ENCODE measurements at places on chromosomes 11 and 22. TPM values are rescaled to one million over a fixed set of nuclear protein-coding genes. Genes with fewer than 3 reads are reported as not detected.
A peak's percentile ranks its signal among the peaks of the same experiment; 100 is the strongest.

GRCh38 chr11:110621826-110622225 is 90.4 kb downstream of the ARHGAP20 start:
- H3K4me1 ChIP-seq, result no peaks in the 10 kb centered on the region
- H3K36me3 ChIP-seq, result no peaks in the 10 kb centered on the region
- no peak for DNase-seq
- H3K4me3 ChIP-seq, result no peak overlapping the region
- no peak overlapping the region for H3K27ac ChIP-seq

GRCh38 chr11:17777086-17777737 is 42.6 kb downstream of the KCNC1 start:
- no peak overlapping the region for H3K27ac ChIP-seq
- H3K27me3 ChIP-seq, result no peaks in the 10 kb centered on the region
- H3K4me1 ChIP-seq, result no peaks in the 10 kb centered on the region
- H3K36me3 ChIP-seq, result no peaks in the 10 kb centered on the region
- no peak for DNase-seq
- H3K4me3 ChIP-seq, result no peak overlapping the region

Gene GAL
- total RNA-seq, result not detected

DNA sequence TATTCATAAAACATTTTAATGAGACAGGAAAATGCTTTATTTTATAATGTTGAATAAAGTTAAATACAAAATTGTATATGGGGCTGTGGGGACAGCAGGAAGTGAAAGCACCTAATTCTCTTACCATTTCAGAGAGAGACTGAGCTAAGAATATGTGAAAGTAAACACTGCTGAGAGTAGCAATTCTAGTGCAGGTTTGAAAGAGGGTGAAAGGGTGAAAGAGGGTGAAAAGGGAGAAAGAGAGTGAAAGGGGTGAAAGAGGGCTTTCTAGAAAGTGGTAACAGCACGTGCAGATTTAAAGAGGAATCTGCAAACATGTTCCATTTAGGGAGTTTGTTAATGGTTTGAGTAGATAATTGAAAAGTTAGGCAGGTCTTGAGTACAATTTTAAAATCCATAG is 652.0 kb upstream of the CCDC90B start:
- H3K27me3 ChIP-seq, result no peaks in the 10 kb centered on the region
- H3K27ac ChIP-seq, result no peak overlapping the region
- no peaks in the 10 kb centered on the region for H3K4me1 ChIP-seq
- DNase-seq, result no peak

Gene RNF214
- 30.6 TPM for total RNA-seq

Gene GRM5
- not detected for total RNA-seq

GRCh38 chr11:125373426-125374391 is 122.4 kb downstream of the FEZ1 start:
- H3K27me3 ChIP-seq, result peaks cover 47% of the 10 kb centered on the region
- H3K36me3 ChIP-seq, result no peaks in the 10 kb centered on the region
- H3K4me1 ChIP-seq, result no peaks in the 10 kb centered on the region

Gene IRAG1
- total RNA-seq, result not detected

- no peaks in the 10 kb centered on the region for H3K36me3 ChIP-seq
- H3K4me3 ChIP-seq, result no peak overlapping the region
- no peak for DNase-seq
- H3K27ac ChIP-seq, result no peak overlapping the region
Observed at GRCh38 chr11:79369055-79369454, 71.8 kb downstream of the TENM4 start.

GRCh38 chr22:44360306-44360667 is 47.5 kb upstream of the SHISAL1 start:
- H3K27ac ChIP-seq, result no peak overlapping the region
- no peak overlapping the region for H3K4me3 ChIP-seq
- H3K36me3 ChIP-seq, result no peaks in the 10 kb centered on the region
- H3K27me3 ChIP-seq, result no peaks in the 10 kb centered on the region
- no peaks in the 10 kb centered on the region for H3K4me1 ChIP-seq

Gene FAT3
- total RNA-seq, result 0.03 TPM

DNA sequence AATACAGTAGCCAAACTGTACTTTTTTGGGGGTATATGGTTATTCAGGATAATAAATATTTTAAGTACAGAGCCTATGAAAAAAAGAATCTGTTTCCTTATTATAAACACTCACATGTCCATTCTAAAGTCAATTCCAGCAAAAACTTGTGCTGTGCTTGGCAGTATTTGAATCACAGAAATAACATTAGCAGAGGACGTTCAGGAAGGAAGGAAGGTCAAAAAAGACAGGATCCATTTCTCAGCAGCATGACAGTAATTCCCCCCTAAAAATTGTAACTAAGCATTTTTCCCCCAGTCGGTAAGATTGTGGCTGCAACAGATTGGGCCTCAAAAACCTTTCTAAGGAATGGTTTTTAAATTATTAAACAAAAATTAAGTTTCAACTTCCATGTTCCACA is 124.8 kb downstream of the ATG16L2 start:
- no peaks in the 10 kb centered on the region for H3K4me1 ChIP-seq
- H3K27me3 ChIP-seq, result no peaks in the 10 kb centered on the region
- H3K27ac ChIP-seq, result no peak overlapping the region
- H3K4me3 ChIP-seq, result no peak overlapping the region
- DNase-seq, result no peak

DNA sequence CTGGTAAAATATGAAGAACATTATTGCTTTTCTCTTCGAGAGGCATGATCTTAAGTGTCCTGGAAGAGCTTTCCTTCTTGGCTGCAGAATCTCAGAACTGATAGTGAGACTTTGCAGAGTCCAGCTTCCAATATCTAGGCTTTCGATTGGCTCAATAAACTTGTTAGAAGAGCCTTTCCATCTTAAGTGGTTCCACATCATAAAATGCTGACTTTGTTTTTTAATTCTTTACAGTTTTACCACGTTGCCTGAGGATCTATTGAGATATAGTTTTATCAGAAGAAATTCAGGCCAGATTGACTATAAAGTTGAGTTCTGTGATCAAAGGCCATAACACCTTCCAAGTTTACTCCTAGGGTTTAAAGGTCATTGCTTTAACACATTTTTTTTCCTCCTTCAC is 15.6 kb upstream of the DNAJB7 start:
- H3K27ac ChIP-seq, result no peak overlapping the region
- peaks cover 14% of the 10 kb centered on the region for H3K36me3 ChIP-seq
- no peaks in the 10 kb centered on the region for H3K27me3 ChIP-seq
- H3K4me3 ChIP-seq, result no peak overlapping the region

- H3K4me1 ChIP-seq, result peaks cover 27% of the 10 kb centered on the region
- H3K4me3 ChIP-seq, result no peak overlapping the region
- no peak for DNase-seq
- H3K36me3 ChIP-seq, result peaks cover 6% of the 10 kb centered on the region
Observed at GRCh38 chr22:37624017-37624365, 15.4 kb downstream of the GGA1 start.

- peaks cover 5% of the 10 kb centered on the region for H3K27me3 ChIP-seq
- H3K4me1 ChIP-seq, result peaks cover 2% of the 10 kb centered on the region
- H3K36me3 ChIP-seq, result peaks cover 5% of the 10 kb centered on the region
- peak within 1 kb of the TSS; percentile 70 for H3K27ac ChIP-seq
- DNase-seq, result peak; percentile 69
- peak within 1 kb of the TSS; percentile 86 for H3K4me3 ChIP-seq
Observed at GRCh38 chr22:21982338-21982965, at the start of gene TOP3B. TOP3B (minus strand) TSS chr22:21982787; CDS start chr22:21975709, 7,078 bp downstream.

Gene KCNK4
- total RNA-seq, result 0.22 TPM

Data from T-cell (primary cell).